ENCODE measurements at places on chromosomes 7 and 10.

DNA sequence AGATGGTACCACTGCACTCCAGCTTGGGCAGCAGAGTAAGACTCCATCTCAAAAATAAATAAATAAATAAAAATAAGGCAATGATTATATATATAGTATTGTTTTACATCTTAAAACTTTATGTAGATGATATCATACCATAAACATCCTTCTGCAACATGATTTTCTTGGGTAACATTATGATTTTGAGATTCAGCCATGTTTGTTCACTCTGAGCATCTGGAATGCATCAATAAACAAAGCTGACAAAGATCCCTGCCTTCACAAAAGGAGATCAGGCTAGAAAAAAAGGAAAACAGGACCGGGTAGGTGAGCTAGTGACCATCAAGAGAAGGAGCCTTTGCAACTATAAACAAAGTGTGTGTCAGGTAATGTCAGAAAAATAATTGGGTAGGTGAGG, 31.9 kb upstream of the KAT6B start:
- DNase-seq, result no peak

- DNase-seq, result peak; percentile 24
Observed at GRCh38 chr10:3172081-3172445, 519 bp downstream of the PITRM1 start.

- DNase-seq, result no peak
Observed at GRCh38 chr7:117412946-117413559, 14.2 kb downstream of the ASZ1 start.

- DNase-seq, result no peak
Observed at GRCh38 chr7:94675356-94675755, 19.4 kb upstream of the SGCE start.

DNA sequence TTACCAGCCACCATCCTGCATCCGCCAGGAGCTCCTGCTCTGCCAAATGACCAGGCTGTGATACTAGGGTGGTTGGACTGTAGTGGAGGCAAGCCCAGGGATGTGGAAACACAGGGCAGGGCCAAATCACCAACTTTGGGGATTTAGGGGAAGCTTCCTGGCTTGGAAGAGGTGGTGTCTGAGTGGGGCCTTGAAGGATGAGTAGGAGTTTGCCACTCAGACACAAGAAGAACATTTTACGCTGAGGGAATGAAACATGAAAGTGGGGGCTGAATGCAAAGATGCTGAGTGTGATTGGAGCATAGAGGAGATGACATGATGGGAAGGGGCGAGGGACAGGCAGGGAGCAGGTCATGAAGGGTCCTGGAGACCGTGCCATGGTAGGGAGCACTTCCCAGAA, 329.5 kb downstream of the RPS24 start:
- DNase-seq, result no peak

- no peak for DNase-seq
Observed at GRCh38 chr7:27171637-27172314, 2.3 kb downstream of the HOXA10 start.

DNA sequence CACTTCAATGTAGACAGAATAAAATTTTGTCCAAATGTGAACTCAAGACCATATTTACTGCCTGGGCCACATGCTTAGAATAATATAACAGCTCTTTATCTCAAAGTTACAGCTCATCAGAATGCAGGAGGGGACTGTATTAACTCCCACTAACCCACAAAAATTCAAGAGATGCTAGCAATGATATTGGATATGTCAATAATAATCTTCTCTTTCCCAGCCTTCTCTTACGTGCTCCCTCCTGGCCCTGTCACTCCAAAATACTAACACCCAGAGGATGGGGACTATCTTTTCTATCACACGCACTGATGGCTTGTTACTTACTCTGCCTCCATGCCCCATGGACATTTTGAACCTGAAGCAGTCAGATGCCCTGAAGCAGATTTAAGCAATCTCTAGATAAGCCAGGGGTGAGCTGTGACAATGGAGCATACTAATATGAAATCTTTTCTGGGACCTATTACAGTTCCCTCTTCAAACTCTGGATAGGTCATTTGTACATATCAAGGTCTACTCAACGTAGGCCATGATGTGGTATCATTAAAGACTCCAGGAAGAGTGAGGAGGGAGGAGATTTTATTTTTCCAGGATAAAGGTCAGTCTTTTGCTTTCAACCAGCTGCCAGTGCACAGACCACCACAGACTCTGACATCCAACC, 803.0 kb downstream of the GRM8 start:
- no peak for DNase-seq

GRCh38 chr10:121974535-121975294, at the start of gene NSMCE4A:
Gene NSMCE4A, minus strand, starts transcription at chr10:121975217. Its CDS starts 52 bp downstream, at chr10:121975165.
- DNase-seq, result peak; percentile 33

DNA sequence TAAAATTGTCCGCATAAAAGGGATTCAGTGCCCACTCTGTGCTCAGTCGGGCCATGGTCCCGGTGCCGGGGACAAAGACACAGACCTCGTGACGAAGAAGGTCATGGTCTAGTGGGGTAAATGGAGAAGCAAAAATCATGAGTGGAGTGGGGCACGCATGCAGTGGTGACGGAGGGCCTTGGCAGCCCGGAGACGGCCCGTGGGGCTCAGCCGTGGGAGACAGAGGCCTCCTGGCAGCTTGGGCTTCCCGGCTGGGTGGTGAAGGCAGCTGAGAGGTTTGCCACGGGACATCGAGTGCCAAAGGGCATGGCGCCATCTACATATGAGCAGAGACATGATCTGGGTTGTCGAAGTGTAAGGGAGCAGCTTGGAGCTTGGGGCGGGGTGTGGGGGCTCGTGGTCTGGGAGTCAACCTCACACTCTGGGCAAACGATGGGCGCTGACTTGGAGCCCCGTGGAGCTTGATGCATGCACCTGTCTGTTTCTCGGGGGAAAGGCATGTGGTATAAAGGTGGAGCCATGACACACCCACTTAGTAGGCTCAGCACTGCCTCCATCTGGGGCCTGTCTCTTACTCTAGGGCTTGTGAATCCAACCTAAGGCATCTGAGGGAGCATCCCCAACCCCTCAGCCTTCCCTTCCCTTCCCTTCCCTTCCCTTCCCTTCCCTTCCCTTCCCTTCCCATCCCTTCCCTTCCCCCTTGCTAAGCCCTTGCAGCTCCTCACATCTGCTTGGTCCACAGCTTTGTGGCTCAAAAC, 151.0 kb upstream of the INSYN2A start:
- DNase-seq, result no peak

GRCh38 chr7:43039346-43039745, 73.1 kb upstream of the HECW1 start:
- no peak for DNase-seq

DNA sequence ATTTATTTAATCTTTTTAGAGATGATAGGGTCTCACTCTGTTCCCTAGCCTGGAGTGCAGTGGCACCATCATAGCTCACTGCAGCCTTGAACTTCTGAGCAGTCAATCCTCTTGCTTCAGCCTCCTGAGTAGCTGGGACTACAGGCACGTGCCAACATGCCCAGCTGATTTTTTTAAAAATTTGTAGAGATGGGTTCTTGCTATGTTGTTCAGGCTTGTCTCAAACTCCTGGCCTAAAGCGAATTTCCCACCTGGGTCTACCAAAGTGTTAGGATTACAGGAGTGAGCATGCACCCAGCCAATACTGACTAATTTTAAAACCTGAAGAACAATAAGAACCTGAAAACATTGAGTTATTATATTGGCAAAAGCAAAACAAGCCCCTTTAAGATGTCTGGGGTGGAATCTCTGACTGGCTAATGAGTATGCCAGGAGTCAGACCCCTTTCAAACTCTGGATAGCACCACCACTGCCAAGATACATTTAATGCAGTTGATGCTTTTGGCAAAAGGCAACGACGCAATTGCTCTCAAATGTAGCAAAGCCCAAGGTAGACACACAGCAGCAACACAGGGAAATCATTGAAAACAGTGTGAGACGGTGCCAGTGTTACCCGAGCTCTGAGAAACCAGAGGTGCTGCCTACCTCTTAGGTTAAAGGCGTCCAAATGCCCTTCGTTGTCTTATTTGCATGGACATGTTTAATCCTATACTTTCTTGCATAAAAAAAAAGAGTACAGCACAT, 40.7 kb upstream of the TOMM7 start:
- no peak for DNase-seq

DNA sequence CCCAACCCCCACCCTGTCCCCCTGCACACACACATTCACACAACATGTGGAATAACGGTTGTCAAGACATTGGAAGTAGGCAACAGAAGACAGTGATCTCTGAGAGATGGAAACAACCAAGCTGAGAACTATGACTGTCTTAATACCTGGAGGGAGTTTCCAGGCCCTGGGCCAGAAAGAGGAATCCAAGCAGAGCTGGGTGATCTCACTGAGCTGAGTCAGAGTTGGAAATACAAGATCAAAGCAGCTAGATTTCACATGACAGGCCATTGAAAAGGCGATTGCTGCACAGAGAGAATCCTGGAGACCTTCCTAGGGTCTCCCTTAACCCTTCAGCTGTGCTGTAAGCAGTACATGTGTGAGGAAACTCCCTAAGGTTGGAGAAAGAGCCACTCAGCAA, 165.8 kb upstream of the PRSS1 start:
- peak; percentile 52 for DNase-seq

DNA sequence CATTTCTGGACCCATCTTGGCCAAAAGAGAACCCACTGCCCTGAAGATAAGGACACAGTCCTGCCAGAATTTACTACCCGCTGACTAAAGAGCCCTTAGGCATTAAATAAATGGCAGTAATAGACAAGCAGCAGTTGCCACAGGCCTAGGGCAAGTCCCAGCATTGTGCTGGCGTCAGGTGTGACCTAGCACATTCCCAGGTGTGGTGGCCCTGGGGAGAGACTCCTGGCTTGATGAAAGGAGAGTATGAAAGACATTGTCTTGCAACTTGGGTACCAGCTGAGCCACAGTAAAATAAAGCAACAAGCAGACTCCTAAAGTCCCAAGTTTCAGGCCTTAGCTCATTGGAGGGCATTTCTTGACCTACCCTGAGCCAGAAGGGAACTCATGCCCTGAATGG, 715.7 kb upstream of the SORCS1 start:
- DNase-seq, result no peak

DNA sequence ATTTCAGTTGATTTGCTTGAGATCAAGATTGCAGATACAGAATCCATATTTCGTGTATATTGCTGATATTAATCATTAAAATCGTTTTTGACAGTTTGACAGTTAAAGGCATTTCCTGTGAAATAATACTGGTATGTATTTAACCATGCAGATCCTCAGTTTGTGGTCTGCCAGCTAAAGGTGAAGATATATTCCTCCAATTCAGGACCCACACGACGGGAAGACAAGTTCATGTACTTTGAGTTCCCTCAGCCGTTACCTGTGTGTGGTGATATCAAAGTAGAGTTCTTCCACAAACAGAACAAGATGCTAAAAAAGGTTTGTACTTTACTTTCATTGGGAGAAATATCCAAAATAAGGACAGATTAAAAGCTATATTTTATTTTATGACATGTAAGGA, 94.3 kb downstream of the PTEN start:
- DNase-seq, result no peak

DNA sequence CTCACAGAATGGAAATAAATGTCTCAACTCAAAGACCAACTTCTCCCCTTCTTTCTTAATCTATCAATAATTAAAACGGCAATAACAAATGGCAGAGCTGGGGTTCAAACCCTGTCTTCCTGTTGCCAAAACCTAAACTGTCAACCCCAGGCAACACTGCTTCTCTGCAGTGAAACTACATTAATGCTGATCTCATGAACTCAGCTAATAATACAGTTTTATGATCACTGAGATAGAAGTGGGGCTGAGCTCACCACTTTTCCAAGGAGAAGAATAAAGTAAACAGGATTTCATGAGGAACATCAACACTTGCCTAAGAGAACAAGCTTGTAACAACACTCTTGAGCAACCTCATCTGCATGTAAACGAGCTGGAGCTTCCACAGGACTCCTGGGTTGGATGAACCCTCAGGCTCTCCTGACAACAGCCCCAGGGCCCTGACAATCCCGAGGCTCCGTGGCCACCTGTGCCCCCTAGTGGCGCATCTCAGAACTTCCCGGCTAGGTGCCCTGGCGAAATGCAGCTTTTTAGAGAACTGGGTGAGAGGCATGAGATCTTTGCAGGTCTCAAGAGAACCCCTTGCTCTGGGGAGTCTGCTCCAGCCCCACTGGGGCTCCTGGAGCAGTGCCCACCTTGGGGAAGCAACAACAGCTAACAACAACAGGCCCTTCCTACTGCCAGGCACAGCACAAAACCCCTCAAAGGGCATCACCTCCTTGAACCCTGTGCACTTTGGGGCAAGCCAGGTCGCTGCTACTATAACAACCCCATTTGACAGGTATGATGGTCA, 169.3 kb downstream of the SH3PXD2A start:
- no peak for DNase-seq

DNA sequence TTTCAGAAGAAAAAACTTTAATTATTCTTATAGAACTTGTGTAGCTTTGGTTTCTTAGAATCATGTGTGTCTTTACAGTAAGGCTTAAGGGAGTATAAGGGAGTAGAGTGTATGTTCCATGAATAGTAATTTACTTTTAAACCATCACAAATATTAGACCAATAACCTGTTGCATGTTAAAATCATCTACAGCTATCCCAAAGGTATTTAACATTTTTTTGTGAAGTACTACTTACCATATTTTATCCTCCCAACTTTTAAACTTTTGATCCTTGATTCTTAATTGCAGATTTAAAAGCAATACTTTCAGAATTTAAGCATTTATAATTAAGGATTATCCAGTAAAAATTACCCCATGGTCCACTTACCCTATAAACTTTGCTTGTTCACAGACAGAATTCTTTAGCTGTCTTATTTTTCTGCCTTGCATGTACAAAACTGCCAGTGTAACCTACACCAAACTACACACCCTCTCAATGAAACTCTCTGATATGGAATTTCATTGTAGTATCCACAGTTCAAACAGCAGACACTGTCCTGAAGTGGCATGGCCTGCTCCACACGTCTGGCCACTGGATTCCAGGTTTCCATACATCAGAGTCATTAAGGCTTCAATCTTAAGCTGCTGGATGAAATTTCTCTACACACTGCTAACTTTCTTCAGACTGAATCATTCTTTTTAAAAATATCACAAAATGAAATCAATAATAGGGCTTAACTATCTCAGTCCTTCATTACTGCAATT, 5.8 kb downstream of the GLI3 start:
- DNase-seq, result no peak

DNA sequence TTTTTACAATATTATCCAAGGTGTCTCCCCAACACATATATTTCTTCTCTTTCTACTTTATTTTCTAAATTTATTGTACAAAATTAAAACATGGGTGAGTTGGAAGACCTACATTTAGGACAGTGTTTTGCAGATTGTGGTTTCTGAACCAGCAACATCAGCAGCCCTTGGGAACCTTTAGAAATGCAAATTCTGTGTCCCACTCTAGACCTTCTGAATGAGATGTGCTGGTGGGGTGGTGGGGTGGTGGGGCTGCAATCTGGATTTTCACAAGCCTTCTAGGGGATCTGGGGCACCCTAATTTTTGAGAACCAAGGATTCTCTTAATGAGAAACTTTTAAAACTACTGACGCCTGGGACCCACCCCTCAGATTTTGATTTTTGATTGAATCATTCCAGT, 7.4 kb upstream of the PAPSS2 start:
- DNase-seq, result no peak

- DNase-seq, result no peak
Observed at GRCh38 chr10:124417895-124418725, 613 bp downstream of the OAT start.

Data from AG04450 (cell line).